ENCODE measurements at places on chromosomes 6 and 20.

- no peak for DNase-seq
These were observed 123.2 kb downstream of the ELOVL4 start for GRCh38 chr6:79824202-79824601.

DNA sequence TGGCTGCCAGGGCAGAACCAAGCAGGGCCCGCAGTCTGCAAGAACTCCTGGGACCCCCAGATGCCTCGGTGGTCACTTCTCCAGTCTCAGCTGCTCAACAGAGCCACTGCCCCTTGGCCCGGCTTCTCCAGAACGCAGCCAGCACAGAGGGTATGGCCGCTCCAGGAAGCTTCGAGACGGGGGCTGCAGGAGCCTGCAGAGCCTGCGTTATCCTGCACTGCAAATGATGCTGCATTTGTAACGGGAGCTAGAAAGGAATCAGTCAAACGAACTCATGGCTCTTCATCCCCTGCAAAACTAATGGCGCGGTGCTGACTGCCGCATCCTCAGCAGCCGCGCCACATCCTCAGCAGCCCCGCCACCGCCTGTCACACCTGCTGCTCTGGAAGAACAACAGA lies 254.9 kb downstream of the TAF4 start:
- no peak for DNase-seq

DNA sequence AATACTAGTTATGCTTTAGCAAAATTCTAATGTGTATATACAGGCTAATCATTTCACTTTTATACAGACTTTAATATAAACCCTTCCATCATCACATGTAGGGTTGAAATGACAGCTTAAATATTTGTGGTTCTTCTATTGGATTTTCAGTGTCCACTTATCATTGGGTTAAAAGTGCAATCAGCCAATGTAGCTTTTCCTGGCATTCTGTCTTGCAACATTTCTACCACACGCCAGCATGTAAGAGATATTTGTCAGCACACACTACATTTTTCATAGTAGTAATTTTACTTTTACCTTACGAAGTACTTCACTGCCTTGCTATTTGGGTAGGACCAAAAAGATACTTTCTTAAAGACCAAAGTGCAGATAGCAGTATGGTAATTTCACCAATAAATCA lies 252.0 kb downstream of the TBX18 start:
- no peak for DNase-seq

- DNase-seq: peak; percentile 73
These were observed 189.6 kb downstream of the GJA10 start for GRCh38 chr6:90083891-90084290.

- no peak for DNase-seq
These were observed 31.5 kb upstream of the TGM2 start for GRCh38 chr20:38196592-38196991.

DNA sequence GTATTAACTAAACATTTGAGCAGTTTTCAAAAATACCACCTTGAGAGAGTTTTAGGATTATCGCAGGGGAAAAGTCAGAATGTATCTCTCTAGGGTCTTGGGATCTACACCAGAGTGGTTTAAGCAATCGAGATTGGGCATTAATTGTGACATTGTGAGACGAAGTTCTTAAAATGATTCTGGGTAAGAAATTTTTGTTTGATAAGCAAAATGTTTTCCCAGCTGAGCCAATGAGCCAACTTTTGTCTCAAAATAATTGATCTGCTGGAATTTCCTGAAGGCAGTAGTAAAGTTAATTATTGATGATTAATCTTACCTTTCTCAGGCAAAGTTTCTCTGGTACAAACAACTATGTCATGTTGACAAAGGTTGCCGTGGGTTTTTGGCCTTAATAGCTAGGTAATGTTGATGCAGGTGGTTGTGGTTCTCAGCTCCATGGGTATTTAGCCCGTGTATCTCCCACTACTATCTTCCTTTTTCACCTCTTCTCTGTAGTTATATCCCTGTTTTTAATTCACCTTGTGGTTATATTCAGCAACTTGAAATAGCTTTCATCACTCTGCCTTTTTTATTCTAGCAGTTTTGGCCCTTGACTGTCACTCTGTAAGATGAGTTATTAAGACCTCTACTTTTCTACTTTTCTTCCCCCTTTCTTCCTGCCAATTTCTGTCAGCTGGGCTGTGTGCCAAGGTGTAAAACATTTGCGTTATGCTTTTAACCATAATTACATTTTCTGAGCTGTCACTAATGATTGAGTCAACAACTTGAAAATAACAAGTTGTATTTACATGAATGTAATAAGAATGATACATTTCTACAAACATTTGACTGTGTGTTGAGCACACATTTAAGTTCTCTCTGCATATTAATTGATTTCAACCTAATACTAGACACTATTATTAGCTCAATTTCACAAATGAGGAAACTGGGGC lies 368.3 kb upstream of the BTBD3 start:
- DNase-seq: no peak
